Activated T-helper 1 cell treated with anti-CD3 and anti-CD28 coated beads, Interleukin-2, amount 50 U/mL, for 16 hours (primary cell): ENCODE measurements at places on chromosomes 2 and 18.

DNA sequence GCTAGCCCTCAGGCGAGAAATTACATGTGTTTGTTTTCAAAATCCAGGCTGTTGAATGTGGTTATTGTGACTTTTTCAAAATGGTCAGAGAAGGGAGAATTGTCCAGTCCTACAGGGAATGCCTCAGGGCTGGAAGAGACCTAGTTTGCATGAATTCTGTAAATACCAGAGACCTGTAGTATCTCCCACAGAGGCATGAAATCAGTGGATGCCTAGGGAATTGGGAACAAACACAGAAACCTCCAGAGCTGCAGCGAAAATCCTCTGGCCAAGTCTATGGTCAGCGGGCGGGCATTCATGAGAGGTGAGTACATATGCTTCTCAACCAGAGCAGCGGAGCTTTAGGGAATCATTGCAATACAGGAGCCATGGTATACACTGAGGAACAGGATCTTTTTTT is 1596.5 kb upstream of the NXPH2 start:
- no peak for DNase-seq

GRCh38 chr2:207836521-207837133 is 66.9 kb upstream of the FZD5 start:
- no peak for DNase-seq

DNA sequence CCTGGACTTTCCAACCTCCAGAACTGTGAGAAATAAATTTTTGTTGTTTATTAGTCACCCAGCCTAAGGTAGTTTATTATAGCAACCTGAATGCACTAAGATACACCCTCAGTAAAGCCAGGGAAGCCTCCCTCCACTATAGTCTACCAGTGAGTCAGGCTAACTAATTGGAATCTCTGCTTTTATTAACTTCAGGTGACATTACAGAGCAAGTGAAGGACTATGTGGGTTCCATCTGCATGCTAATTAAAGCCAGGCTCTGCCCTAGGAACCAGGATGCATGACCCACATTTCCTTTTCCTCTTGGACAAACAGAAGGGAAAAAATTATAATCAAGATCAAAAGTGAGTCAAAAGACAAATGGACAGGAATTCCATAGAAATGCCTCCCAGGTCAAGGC is 56.1 kb downstream of the ZC3H8 start:
- DNase-seq, result no peak

DNA sequence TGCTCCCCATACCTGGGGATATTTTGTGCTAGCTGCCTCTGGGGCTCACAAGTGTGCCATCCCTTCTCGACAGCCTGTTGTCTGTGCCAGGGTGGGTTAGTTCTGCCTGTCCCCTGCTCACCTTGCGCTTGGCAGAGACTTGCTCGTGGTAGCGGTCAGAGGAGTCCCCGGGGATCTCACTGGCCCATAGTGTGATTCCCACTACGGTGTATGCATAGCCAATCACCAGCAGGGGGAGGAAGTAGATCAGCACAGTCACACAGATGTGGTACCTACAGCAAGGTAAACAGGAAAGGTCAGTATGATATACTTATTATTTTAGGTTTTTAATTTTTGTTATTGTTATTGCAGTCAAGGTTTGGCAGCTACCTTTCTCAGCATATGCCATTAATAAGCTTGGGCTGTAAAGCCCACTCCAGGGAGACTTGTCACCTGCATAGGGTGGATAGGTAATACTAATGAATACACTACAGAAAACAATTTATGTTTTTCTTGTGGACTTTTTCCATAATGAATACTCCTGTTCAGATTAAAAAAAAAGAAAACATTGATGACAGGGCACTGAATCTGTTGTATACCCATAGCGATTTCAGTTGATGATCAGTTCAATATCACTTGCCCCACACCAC is 95.2 kb downstream of the POLE4 start:
- no peak for DNase-seq

DNA sequence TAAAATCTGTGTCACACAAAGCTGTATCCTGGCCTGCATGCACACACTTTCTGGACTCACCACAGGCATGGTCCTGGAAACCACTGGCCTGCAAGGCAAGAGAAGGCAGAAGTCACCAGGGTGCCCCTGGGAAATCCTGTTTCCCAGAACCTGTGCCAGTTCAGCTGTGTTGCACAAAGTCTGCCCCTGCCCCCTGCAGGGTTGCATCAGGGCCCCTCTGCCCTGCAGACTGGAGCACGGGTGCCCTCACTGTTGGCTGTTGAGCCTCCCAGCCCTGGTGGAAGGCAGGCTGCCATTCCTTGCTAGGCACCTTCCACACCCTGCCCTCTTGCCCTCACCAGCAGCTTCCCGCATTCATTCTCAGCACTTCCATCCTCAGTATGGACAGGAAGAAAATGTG is 18.0 kb upstream of the TUBB6 start:
- no peak for DNase-seq

DNA sequence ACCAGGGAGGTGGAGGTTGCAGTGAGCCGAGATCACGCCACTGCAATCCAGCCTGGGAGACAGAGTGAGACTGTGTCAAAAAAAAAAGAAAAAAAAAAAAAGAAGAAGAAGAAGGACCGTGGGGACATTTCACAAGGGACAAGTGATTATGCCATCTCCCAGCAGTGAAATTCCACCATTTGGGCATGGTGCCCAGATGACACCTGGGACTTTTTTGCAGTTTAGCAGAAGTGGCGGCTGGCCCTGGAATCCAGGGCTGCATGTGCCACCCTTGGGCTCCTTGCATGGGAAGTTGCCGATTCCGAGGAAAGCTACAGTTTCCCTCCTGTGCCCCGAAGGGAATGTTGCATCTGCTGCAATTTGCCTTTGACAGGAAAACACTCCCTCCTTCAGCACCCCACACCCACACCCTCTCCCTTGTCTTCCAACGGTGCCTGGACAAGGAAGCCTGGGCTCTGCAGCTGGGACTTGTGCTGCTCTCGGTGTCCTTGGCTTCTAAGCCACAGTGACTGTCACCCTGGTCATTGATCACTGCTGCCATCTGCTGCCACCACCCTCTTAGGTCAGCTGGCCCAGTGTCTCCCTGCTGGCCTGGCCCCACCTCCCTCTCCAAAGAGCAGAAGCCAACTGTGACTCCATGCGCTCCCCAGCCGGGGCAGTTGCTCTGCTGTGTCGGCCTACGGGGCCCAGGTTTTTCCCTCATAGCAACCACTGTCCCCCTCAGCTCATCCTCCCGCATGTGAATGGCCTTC is 56.4 kb upstream of the LRRC30 start:
- no peak for DNase-seq

GRCh38 chr2:10597956-10598355 is 91.8 kb downstream of the NOL10 start:
- no peak for DNase-seq

GRCh38 chr2:152506843-152507242 is 171.9 kb downstream of the FMNL2 start:
- DNase-seq, result no peak

DNA sequence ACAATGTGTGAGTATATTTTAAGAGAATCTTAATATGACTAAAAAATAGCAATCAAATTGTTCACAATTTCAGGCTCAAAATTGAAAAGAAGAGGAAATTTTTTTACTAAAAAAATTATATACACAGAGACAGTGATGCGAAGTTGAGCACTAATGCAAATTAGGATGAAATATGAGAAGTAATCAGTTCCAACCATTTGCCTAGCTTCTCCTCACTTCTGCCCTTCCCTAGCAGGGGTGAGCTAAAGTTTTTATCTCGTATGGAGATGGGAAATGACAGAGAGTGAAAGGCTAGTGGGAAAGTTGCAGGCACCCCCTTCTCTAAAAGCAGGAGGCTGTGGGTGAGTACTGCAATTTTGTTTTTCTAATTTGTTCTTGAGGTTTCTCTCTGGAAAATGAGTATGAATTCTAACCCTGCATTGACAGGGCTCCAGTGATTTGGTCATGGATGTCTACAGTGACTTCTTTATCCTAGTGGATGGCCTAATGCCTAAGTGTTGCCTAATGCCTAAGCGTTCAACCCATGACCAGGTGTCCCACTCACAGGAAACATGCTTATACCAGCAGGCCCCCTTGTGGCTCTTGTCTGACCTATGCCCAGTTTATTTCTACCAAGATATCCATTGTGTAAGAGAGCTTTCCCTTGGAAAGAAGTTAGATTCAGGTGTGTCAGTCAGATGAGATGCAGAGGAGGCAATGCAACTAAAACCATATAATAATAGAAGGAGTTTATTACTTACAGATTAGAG is 78.0 kb upstream of the HNMT start:
- no peak for DNase-seq

GRCh38 chr2:126858436-126858835 is 40.3 kb upstream of the TEX51 start:
- no peak for DNase-seq

DNA sequence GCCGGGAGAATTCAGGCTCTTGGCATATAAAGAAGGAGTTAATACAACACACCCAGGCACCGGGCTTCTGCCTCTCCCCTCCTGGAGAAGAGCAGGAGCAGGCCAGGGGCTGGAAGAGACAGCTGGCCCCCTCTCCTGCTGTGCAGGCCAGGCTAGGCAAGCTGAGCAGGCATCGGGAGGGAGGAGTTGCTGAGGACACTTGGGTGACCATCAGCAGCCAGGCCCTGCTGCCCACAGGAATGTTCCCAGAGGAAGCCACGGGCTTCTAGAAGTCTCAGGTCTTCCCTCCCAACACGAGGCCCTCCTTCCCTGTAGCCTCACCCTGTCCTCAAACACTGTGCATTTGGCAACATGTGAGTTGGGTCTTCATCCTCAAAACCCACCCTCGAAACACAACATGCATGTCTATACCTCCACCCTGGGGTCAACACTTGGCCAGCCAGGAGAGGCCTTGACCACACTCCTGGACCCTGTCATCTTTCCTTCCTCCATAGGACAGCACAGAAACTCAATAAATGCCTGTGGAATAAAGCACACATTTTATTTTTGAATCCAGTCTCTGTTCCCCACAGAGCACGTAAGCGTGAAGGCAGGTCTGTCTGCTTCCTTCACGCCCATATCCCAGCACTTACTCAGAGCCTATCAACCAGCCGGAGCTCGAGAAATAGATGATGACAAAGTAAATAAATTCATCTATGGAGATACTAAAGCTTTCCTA is 433.8 kb upstream of the ID2 start:
- no peak for DNase-seq

DNA sequence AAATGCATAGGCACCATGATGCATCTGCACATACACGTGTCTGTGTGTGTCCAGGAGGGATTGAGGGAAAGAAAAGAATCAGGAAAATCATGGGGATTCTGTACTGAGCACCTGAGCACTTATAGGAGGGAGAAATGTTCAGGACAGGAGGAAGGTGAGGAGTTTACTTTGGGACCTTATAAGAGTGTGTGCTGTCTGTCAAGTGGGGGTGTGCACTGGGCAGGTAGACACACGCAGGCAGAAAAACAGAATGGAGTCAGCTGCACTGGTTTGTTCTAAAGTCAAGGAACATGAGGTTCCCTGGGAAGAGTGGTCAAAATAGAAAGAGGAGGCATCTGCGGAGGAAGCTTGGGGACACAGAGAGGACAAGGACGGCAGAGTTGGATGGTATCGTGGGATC is 92.2 kb upstream of the KCTD1 start:
- no peak for DNase-seq

- DNase-seq, result no peak
These were observed 152.1 kb downstream of the PXDN start for GRCh38 chr2:1591978-1592907.

GRCh38 chr18:8468921-8469335 is 140.3 kb upstream of the RAB12 start:
- no peak for DNase-seq

GRCh38 chr2:1249897-1250687 is 163.2 kb upstream of the TPO start:
- DNase-seq, result no peak

GRCh38 chr2:64237266-64237665 is 93.0 kb upstream of the PELI1 start:
- DNase-seq, result no peak

GRCh38 chr2:233100192-233100998 is 40.3 kb downstream of the INPP5D start:
- DNase-seq, result no peak

- no peak for DNase-seq
These were observed 26.3 kb downstream of the IRS1 start for GRCh38 chr2:226773291-226773690.

GRCh38 chr18:1308686-1309085 is 404.0 kb downstream of the ADCYAP1 start:
- DNase-seq, result no peak

DNA sequence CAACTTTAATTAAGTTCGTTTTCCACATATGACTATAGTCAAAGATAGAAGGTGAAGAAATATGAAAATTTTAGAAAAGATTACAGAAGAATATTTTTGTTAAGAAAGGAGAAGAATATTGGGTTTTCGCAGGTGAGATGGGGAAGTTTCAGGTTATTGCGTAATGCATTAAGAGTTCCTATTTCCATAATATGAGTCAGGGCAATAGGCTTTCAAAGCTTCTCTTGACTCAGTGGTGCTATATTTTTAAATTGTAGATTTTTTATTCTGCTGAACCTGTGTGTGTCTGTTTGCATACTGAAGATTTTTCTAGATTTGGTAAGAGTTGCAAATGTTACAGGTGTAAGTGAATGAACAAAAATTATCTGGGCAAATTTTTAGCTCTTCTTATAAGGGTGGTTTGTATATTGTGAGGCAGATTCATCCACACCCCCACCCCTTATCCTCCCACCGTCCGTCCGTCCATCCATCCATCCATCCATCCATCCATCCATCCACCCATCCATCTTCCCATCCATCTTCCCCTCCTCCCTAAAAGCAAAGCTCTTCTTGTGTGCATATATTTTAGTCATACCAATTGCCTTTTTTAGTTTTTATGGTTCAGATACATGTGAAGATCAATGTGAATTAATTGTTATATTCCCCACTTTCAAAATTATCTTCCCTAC is 69.6 kb downstream of the MYO1B start:
- DNase-seq, result no peak

DNA sequence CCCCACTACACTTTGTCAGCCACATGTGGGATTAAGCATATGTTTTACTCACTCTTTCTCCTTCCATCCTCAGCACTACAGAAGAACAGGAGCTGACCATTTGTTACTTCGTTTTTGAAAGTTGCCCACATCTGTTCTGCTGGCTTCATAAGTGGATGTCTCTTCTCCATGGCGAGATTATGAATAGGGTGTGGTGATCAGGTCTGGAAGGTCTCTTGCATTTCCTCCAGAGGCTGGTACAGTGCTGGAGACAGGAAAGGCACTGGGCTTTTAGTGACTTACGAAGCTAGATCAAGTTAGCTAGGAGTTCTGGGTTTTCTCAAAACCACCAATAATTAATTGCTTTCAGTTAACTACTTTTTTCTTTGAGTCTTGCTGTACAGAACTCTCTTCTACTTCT is 136.5 kb downstream of the AQP4 start:
- DNase-seq, result no peak

- no peak for DNase-seq
These were observed 237.0 kb downstream of the ZNF407 start for GRCh38 chr18:74834424-74835309.

DNA sequence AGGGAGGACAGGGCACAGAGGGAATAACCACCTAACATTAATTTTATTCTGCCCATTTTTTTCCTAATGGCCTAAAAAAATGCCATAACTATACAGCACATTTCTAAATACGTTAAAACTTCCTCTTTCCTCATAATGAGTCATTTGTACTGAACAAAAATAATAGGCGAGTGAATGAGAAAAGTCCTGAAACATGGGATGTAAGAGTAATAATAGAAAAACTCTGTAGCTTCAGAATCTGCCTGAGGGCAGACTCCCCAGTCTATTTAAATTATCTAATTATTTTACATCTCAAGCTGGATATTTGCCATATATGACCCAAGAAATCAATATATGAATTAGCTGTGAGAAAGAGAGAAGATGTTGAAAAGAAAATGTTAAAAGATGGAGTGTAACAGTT is 285.1 kb downstream of the TMX3 start:
- DNase-seq, result no peak
